ENCODE measurements at places on chromosomes 16 and 17.

GRCh38 chr16:48536614-48537200, 73.3 kb downstream of the N4BP1 start:
- no peak for DNase-seq

GRCh38 chr17:12627781-12628451, 37.8 kb upstream of the MYOCD start:
- no peak for DNase-seq

- DNase-seq: no peak
Observed at GRCh38 chr16:62034231-62035114, 1.8 kb downstream of the CDH8 start.

DNA sequence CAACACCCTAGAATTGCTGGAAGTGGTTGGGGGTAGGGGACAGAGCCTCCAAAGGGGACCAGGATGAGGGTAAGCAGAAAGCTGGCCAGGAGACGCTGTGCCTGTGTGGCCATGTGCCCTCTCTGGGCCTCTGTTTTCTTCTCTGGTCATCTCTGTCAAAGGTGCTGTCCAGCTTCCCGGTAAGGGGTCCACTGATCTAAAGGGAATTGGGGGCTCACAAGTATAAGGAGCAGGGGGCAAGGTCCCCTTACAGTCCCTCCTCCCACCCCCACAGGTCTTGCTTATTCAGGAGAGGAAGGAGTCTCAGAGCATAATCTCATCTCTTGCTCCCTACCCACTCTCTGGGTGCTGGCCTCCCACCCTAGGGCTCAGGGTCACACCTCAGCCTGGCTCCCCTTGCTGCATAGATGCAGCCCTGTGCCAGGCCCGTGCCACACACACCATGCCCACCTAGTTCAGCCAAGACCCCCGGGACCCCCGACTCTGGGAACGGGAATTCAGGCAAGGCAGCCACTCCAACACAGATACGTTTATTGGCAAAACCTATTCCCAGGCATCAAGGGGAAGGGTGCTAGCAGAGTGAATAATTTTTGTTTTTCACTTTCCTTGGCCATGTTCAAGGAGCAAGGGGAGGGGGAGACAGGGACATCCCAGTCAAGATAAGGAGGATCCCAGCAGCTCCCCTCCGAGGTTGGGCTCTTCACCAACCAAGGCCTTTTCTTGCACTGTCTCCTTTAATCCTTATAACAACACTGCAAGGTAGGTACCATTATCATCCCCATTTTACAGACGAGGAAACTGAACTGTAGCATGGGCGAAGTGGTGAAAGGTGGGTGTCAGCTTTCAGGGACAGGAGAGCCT, 19.8 kb downstream of the SLC4A1 start:
- DNase-seq: no peak

DNA sequence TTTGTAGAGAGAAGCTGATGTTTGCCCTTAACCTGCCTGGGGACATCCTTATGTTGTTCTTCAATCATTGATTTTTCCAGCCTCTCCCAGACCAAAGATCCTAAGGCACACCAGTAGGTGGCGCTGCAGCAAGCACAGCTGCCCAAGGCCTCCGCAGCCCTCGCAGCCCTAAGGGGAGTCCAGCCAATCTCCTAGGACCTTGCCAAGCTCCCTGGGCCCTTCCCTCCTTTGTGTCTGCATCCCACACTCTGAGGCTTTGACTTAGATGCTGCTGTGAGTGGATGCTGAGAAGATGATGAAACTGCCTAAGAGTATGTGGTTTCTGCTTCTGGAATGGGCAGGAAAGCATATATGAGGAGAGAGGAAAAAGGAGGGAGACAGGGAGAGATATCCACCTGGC, 47.1 kb downstream of the SPACA3 start:
- no peak for DNase-seq

- no peak for DNase-seq
Observed at GRCh38 chr17:75647921-75648320, 14.7 kb downstream of the SMIM5 start.

DNA sequence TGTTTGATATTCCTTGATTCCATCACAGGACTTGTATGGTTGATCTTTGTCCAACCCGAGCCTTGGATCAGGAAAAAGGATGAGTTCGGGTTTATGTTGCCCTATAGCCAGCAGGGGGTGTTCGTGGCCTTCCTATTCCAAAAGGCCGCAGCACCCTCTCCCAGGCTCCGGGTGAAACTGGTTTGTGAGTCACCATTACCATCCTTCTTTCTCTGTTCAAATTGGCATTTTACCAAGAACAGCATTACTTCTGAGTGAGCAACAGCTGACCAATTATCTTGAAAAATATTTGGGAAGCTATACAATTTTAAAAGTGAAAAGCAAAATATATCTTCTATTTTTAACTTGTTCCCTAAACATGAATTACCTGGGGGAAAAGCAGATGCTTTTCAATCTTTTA, 24.3 kb upstream of the KRT20 start:
- DNase-seq: peak; percentile 26
